C1 segment of cervical spinal cord (tissue), 14 donors: ENCODE measurements at places on chromosomes 11 and 22.

- no peak for DNase-seq
These were observed 216.7 kb upstream of the SORL1-AS1 start for GRCh38 chr11:121669422-121669821.

GRCh38 chr11:1480555-1481482 lies 5.8 kb downstream of the MOB2 start:
- no peak for DNase-seq

- DNase-seq: no peak
These were observed 951.3 kb upstream of the CHORDC1 start for GRCh38 chr11:91174193-91174592.

DNA sequence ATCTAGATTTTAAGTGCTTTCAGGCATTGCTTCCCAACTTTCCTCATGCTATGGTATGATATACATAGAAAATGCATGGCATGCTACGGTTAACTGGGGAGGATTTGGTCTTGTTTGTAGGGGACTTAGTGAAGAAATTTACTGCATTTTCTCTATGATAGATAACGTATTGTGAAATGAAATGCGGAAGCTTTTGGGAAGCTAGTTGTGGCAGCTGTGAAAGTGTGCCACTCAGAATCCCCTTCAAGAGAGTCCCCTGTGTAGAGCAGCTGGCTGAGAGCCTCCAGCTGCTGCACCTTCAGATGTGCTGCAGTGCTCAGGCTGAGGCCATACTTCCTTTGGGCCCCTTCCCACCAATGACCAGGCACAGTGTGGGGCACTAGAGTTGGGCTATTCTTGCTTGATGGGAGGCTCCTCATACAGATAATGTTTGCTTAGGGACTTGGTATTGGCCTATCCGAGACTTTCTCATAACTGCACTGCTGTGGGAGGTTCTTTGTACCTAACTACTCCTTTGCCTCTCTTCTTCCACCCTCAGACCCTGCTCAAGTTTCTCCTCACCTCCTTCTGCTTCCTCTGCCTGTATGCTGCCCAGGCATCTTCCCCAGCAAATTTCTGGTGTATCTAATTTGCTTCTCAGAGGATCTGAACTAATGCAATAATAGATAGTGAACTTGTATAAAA lies 67.3 kb downstream of the HIPK3 start:
- no peak for DNase-seq

- no peak for DNase-seq
These were observed 35.8 kb downstream of the DUSP8 start for GRCh38 chr11:1536065-1536843.

- DNase-seq: no peak
These were observed 1.2 kb upstream of the OR52K1 start for GRCh38 chr11:4481240-4481582.

DNA sequence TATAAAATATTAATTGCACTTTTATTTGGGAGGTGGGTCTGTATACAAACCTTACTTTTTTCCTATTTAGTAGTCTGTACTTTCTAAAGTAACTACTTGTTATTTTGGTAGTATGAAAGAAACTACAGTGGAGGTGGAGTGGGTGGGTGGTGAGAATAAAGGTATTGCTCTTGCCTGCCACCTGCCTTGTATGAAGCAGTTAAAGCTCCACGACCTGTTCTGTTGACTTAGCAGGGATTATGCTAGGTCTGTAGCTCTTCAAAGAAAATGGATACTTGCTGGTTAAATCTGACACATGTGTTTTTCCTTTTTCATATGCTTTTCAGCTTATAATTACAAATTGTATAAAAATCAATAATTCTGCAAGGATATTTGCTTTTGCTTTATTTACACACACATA lies 111.9 kb downstream of the EHF start:
- DNase-seq: no peak

DNA sequence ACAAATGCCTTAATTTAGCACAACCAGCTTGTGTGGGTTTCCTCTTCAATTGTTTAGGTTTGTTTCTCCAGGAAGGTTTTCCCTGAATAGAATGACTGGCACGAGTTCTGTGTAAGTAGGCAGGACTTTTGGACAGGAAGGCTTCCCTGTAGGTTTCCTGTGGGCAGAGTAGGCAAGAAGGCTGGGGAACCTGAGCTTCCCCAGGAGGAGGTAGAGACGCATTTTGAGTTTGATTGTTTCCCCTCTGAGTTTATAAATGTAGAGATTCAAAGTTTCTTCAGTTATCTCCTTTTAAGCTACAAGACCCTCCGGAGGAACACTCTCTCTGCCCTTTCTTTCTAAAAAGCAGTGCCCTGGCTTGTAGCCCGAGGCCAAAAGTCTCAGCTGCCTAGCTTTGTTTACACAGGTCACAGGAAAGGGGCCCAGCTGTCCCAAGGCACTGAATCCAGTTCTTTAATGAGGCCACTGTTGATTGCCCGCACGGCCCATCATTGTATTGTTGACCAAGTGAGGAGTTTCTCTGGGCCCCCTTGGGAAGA lies 66.6 kb upstream of the RDX start:
- DNase-seq: no peak

GRCh38 chr11:47483457-47483856 lies 34.5 kb upstream of the RAPSN start:
- DNase-seq: no peak
